ENCODE measurements at places on chromosomes 6 and 20.
A peak's percentile ranks its signal among the peaks of the same experiment; 100 is the strongest.

DNA sequence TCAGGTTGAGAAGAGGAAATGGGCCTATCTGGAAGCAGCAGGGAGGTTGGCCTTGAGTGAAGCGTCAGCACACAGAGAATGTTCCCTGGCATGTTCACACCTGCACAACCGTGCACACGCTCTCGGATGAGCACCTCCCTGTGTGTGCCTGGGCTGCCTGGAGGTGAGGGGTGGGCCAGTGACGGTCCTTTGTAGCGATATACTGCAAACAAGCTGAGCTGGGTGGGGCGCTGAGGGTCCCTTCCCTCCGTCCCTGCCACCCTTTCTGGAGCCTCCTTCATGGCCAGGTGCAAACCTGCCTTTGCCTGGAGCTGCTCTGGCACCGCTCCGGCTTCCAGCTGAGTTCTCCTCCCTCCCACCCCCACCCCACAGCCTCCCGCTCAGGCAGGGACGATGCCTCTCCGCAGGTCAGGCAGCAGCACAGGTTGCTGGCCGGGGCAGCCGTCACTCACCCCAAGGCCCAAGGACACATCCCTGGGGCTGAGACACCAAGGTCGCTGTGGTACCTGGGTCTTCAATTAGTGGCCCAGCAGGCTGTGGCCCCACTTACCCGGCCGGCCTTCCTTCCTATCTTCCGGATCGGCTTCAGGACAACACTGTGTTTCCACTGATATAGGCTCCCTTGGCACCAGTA lies 111.6 kb downstream of the ERMARD start:
- DNase-seq = no peak

GRCh38 chr20:57804470-57805250 lies 94.8 kb upstream of the PMEPA1 start:
- DNase-seq = no peak

- DNase-seq = no peak
These were observed 22.4 kb upstream of the LYRM2 start for GRCh38 chr6:89660981-89661380.

GRCh38 chr6:112030206-112030960 lies 23.5 kb upstream of the CCN6 start:
- no peak for DNase-seq

- DNase-seq = no peak
These were observed 98.1 kb downstream of the FARS2 start for GRCh38 chr6:5359417-5359816.

DNA sequence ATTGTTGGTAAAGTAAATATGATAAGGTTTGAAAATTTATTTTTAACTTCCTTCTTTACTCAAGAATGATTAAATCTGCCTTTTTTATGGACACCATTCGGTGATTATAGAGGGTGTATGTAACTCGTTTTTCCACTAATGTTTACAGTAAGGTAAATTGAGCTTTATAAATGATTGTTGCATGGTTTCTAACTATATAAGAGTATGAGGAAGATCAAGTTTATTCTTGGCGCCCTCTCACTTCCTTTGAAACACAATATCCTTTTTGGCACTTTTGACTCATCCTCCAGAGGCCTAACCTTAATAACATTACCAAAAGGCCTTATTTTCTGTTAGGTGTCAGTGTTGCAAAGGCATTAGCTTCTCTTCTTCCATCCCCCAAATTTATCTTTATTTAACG lies 41.8 kb upstream of the MTRF1L start:
- DNase-seq = no peak

GRCh38 chr6:133631421-133631820 lies 257.5 kb upstream of the TCF21 start:
- DNase-seq = peak; percentile 5

DNA sequence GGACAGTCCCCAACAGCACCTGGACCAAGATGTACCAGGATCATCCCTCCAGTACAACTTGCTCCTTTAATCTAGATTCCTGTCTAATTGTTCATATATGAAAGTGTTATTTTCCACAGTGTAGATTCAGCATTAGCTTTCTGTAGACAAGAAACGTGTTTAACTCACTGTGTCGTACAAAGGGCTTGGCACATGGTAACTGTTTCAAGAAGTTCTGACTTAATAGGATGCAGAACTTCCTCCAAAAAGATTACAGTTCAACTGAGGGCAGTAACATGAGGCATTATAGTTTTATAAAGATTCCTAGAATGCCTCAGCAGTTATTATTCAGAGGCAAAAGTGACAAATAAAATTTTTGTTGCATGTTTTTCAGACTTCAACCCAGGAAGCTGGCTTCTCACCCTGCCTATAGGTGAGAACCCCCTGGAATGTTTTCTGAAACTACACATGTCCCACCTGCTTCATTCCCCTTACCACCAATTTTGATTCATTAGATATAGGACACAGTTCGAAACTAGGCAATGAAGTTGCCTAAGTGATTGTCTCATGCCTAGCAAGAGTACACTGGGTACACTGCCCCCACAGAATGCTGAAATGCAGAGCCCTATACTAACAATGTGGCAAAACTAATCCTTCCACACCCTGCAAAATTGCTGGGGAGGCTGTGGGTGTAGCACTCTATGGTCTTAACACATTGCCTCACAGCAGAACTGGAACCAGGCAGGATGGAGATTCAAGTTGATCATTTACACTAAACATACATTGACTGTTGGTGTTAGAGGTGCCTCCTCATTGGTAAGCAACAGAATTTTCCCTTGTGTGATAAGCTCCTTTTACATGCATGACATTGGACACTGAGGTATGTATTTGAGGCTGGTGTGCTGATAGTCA lies 22.6 kb upstream of the SH3BGRL2 start:
- DNase-seq = no peak

- no peak for DNase-seq
These were observed 9.0 kb downstream of the EEF1A1 start for GRCh38 chr6:73511796-73512195.

DNA sequence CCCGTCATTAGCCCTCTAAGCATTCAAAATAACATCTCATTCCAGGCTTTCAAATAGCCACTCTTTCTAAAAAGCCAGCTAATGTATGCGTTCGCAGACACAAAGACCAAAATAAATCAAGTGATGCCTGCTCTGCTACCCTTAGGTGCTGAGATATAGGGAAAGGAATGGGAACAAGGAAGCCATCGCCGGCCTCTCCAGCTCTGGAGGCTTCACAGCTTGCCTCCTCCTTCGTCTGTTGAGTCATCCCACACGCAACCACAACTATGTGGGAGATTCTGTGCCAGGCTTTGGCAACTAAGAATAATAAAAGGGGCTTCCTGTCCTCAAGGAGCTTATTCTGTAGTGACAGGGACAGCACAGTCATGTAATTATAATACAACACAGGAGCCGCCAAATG lies 27.3 kb upstream of the SLC22A23 start:
- peak; percentile 14 for DNase-seq

- no peak for DNase-seq
These were observed 98.6 kb downstream of the PTPRK start for GRCh38 chr6:128421788-128422187.

GRCh38 chr6:126063512-126064146 lies 77.3 kb downstream of the TRMT11 start:
- no peak for DNase-seq

DNA sequence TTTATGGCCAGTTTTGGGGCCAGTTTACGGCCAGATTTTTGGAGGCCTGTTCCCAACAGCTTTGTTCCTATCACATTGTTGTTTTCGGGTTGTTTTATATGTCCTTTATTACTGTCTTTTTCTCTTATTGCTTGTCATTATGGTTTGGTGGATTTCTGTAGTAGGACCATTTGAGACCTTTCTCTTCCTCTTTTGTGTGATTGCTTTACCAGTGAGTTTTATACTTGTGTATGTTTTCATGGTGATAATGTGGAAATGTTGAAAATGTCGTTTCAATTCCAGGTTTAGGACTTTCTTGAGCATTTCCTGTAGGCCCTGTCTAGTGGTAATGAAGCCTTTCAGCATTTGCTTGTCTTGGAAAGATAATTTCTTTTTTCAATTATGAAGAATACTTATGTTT lies 17.8 kb downstream of the HLA-B start:
- DNase-seq = no peak

DNA sequence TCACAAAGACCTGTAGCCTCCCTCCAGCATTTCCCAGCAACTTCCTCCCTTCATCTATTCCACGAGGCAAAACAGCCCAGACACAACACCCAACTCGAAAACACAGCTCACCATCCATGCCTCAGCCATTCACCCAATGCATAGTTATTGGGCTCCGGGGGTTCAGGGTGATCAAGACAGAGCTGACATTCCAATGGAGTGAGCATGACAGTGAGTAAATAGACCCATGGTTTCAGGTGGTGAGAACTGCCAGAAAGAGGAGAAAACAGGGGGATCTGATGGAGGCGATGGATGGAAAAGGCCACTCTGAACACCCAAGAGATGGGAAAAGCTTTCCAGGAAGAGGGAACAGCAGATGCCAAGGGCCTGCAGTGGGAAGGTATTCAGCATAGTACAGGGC lies 5.9 kb downstream of the CASS4 start:
- DNase-seq = no peak

Data from RCC 7860 (cell line).